ENCODE measurements at places on chromosomes 12 and 14. TPM values are rescaled to one million over a fixed set of nuclear protein-coding genes. Genes with fewer than 3 reads are reported as not detected.

Gene PROX2
- not detected for total RNA-seq

Gene CLEC2D
- 13.5 TPM for total RNA-seq

Gene KRT71
- not detected for total RNA-seq

Gene RND1
- total RNA-seq: 3.9 TPM

Gene P3H3
- total RNA-seq: 37.3 TPM

Gene ASPG
- 3.7 TPM for total RNA-seq

- no peaks in the 10 kb centered on the region for H3K36me3 ChIP-seq
- DNase-seq: no peak
- no peak overlapping the region for H3K27ac ChIP-seq
- H3K27me3 ChIP-seq: no peaks in the 10 kb centered on the region
- no peaks in the 10 kb centered on the region for H3K4me1 ChIP-seq
Measured at GRCh38 chr12:30219047-30219446, 435.3 kb upstream of the TMTC1 start.

GRCh38 chr12:74152370-74152769 is 385.3 kb upstream of the ATXN7L3B start:
- no peaks in the 10 kb centered on the region for H3K4me1 ChIP-seq
- no peak overlapping the region for H3K4me3 ChIP-seq
- no peaks in the 10 kb centered on the region for H3K36me3 ChIP-seq

DNA sequence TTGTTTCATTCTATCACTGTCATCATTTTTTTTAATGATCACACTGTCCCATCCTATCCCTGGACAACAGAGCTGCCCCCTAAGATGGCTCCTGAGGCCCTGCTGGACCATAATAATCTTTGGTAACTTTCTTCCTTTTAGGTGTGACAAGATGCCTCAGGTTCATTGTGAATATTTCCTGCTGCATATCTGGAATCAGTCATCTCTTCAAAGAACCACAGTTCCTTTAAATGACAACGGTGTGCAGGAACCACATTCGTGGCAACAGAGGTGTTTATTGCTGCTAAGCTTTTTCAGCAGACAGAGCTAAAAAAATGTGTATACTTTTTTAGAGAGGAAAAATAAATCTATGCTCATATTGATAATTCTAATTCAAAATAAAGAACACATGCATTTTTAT is 312.9 kb downstream of the MED13L start:
- peaks cover 77% of the 10 kb centered on the region for H3K36me3 ChIP-seq
- no peak overlapping the region for H3K27ac ChIP-seq
- no peak overlapping the region for H3K4me3 ChIP-seq

DNA sequence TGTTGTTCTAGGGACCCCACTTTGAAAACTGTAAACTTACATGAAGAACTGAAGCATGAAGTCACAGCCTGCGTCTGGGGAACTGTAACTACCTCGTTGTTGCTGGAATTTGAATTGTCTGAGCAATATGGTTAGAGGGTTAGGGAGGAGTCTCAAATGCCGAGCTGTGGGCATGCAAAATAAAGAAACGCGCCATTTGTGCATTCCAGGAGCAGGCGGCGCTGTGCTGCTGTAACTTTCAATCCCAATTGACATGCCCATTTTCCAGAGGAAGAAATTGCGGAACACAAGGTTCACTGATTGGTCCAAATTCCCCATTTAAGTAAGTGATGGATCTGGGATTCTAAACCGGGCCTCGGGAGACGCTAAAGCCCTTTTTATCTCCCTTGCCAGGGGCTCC is 61.3 kb downstream of the ZNF664 start:
- H3K27me3 ChIP-seq: no peaks in the 10 kb centered on the region
- H3K36me3 ChIP-seq: no peaks in the 10 kb centered on the region

DNA sequence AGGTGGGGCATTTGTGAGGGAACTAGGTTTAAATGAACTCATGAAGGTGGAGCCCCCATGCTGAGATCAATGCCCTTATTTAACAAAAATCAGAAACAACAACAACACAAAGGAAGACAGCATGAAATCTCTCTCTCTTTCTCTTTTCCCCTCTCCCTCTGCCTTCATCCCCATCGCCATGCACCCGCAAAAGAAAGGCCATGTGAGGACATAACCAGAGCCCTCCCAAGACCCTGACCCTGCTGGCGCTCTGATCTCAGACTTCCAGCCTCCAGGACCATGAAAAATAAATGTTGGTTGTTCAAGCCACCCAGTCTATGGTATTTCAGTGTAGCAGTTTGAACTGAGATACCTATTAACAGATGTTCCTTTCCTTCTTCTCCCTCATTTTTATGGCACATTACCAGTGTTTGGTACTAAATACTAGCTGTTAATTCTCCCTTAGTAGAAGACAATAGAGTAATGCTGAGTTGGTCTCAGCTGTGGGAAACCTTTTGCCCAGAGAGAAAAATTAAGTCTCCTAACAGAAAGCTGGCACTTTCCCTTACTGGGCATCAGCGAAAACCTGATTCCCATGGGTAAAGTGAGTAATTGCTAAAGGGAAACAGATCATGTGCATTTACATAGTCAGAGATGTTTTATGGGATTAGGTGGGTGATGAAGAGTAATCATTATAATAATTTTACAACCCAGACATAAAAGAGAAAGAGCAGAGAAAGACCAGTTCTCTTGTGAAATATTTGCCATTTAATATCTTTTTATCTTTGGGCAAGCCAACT is 264.0 kb upstream of the PLEKHG7 start:
- no peak overlapping the region for H3K4me3 ChIP-seq
- H3K4me1 ChIP-seq: peaks cover 18% of the 10 kb centered on the region
- H3K27me3 ChIP-seq: no peaks in the 10 kb centered on the region
- no peaks in the 10 kb centered on the region for H3K36me3 ChIP-seq
- H3K27ac ChIP-seq: no peak overlapping the region

- DNase-seq: no peak
- peak overlapping the region; percentile 49 for H3K27ac ChIP-seq
- H3K4me3 ChIP-seq: no peak overlapping the region
- no peaks in the 10 kb centered on the region for H3K36me3 ChIP-seq
- H3K27me3 ChIP-seq: no peaks in the 10 kb centered on the region
Measured at GRCh38 chr12:75977590-75977951, 54.0 kb downstream of the PHLDA1 start.

DNA sequence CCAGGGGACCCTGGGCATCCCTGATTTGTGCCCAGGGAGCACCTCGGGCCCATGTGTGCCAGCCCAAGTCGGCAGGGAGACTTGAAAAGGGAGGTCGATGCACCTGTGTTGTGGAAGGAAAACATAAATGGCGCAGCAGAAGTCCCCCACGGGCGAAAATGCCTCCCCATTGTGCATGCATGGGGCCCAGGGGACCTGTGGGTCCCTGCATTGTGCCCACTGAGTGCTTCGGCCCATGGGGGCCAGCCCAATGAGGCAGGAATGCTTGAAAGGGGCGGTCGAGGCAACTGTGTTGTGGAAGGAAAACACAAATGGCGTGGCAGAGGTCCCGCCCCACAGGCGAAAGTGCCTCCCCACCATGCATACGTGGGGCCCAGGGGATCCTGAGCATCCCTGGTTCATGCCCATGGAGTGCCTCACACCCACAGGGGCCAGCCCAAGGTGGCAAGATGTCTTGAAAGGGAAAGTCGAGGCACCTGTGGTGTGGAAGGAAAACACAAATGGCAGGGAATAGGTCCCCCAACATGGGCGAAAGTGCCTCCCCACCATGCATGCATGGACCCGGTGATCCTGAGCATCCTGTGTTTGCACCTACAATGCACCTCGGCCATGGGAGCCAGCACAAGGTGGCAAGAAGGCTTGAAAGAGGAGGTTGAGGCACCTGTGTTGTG is 368.0 kb downstream of the ALG10 start:
- H3K27ac ChIP-seq: no peak overlapping the region
- H3K27me3 ChIP-seq: no peaks in the 10 kb centered on the region
- no peaks in the 10 kb centered on the region for H3K4me1 ChIP-seq
- H3K4me3 ChIP-seq: no peak overlapping the region

DNA sequence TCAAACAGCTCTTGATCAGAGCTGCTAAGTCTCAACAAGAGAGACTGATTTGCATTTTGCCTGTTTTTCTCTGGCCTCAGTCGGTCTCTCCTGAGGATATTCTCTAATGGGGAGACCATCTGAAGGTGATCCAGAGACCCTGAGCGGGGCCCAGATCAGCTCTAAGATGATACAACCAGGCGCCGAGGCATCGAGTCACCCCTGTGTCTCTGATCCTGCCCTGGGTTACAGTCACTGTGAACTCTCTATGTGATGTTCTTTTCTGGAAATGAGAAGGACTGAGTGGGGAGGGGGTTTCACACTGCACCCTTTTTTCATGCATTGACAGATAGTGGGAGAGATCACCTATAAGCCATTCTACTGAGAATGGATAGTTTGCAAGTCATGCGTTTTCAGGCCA is 247.6 kb upstream of the PWP1 start:
- no peaks in the 10 kb centered on the region for H3K36me3 ChIP-seq
- no peak overlapping the region for H3K4me3 ChIP-seq
- H3K27ac ChIP-seq: no peak overlapping the region
- H3K4me1 ChIP-seq: no peaks in the 10 kb centered on the region

All from vagina (tissue), 2 donors.